ENCODE measurements at places on chromosomes 16 and 17. TPM values are rescaled to one million over a fixed set of nuclear protein-coding genes. Genes with fewer than 3 reads are reported as not detected.

Gene DCAF7
- total RNA-seq: 35.7 TPM

Gene CCDC182
- total RNA-seq: not detected

Gene NAA38
- total RNA-seq: 71.8 TPM

Gene MT1M
- total RNA-seq: not detected

Gene AATK
- 71.3 TPM for total RNA-seq

Gene KRTAP4-9
- not detected for total RNA-seq

Gene LDHD
- total RNA-seq: 0.08 TPM

Gene CHRNB1
- total RNA-seq: 1.6 TPM

Gene CMTM2
- total RNA-seq: not detected

Gene TEKT1
- total RNA-seq: not detected

Gene ELMO3
- 57.4 TPM for total RNA-seq

Gene NEK8
- total RNA-seq: 15.0 TPM

Gene NOMO2
- total RNA-seq: 130 TPM

Gene SP6
- total RNA-seq: 11.2 TPM

Gene ADORA2B
- total RNA-seq: 8.2 TPM
